ENCODE measurements at places on chromosomes 3 and 15.

DNA sequence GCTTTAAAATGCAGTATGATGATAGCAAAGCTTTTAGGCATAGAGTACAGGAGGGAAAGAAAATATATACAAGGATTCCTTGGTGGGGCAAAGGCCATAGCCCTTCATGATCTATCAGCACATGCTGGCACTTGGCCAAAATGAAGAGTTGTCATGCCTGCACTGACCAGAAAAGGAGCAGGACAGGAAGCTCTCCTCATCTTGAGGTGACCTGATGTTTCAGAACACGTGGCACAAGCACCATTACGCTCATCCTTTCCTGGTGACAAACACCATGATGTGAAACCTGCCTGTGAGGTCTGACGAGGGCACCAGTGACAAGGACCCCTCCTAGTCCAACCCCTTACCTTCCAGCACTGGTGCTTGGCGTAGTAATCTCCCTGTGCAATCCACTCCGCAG, 77.9 kb upstream of the DCLK3 start:
- no peak for DNase-seq

- DNase-seq: no peak
Measured at GRCh38 chr3:10483686-10484345, 21.6 kb downstream of the ATP2B2 start.

DNA sequence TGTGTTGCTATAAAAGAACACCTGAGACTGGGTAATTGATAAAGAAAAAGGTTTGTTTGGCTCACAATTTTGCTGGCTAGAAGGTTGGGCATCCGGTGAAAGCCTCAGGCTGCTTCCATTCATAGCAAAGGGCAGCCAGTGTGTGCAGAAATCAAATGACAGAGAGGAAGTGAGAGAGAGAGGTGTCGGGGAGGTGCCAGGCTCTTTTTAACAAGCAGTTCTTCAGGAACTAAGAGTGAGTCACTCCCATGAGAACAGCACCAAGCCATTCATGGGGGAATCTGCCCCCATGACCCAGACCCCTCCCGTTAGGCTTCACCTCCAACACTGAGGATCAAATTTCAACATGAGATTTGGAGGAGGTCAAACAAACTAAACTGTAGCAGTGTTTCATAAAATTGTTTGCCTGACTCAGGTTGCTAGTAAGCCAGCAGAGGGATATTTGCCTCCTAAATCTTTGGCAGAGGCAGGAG, 4.5 kb upstream of the PARP15 start:
- DNase-seq: no peak

DNA sequence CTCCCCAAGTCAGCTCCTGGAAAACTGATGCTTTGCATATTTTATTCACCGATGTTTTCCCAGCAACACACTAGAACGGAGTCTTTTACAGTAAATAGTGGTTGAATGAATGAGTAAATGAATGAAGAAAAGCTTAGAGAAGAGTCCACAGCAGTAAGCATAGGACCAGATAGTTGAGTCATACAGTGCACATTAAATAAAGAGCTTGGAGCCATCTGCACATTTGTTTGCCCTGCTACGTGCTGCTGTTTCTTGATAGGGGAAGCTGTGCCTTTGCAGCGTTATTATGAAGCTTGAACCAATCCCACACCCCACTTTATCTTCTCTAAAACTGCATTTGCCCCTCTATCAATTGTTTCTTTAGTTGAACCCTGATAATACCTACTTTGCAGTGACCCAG, 1.2 kb downstream of the FAM98B start:
- no peak for DNase-seq

GRCh38 chr15:74156678-74157411, 16.7 kb upstream of the ISLR start:
- no peak for DNase-seq

GRCh38 chr15:22258398-22259150, 178.2 kb downstream of the OR4M2 start:
- DNase-seq: no peak

- peak; percentile 77 for DNase-seq
Measured at GRCh38 chr3:129323651-129324294, 45.1 kb downstream of the HMCES start.

DNA sequence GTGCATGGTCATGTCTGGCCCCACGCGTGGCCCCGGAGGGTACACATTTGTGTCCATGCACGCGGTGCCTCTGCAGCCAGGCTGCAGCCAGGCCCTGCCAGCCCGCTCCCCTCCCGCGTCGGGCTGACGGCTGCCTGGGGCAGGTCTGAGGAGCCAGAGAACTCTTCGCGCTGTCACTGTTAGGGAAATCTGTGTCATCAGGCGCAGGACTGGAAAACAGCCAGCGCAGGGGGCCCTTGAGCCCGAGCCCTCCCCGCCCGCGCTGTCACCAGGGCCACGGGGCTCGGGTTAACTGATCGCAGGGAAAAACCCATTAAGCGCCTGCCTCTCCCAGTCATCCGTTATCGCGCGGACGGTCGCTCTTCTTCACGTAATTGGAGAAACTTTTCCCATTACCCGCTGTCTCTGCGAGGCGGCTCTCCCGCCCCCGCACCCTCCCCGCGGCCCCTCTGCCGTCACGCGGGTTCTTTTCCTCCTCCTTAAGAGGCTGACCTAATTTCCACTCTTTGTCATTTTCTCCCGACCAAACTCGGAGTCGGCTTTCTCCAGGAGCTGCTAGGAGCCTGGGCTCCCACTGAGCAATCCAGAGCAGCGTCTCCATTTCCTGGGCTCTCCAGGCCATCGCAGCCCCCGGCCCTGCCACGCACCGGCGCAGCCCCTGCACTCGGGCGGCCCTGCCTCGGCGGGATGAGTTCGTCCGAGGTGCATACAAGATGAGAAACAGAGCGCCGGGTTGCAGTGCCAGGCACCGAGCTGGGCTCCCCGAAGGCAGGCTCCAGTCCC, 57.5 kb upstream of the PRR23E start:
- DNase-seq: no peak

GRCh38 chr3:124886168-124887056, 753 bp downstream of the ITGB5 start:
- DNase-seq: peak; percentile 51

DNA sequence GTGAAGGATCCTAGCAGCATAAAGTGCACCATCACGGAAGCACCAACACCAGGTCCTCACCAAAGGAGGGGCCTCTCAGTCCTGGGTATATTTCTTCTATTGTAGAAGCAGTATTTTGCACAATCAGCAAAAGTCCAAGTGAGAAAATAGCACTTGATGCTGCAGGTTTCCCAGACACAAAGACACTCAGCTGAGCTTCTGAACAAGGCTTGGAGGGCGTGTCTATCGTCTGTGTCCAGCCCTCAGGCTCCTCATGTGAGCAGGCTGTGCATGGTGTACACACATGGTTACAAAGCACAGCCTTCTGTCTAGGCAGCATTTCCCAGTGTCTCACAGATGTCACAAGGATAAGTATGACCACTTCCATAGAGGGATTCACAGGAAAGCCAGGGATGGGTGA, 98.3 kb upstream of the SPATA12 start:
- no peak for DNase-seq

DNA sequence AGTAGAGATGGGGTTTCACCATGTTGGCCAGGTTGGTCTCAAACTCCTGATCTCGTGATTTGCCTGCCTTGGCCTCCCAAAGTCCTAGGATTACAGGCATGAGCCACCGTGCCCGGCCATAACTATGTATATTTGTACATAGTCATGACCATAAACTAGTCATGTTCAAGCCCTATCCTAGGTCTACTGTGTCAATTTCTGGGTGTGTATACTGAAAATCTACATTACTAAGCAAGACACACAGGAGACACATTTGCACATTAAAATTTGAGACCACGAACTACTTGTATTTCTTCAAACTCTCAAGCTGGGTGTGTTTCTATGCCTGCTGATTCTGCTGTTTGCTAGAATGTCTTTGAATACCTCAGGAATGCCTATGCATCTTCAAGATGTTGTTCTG, 451.3 kb upstream of the MCTP2 start:
- DNase-seq: no peak

GRCh38 chr3:190024912-190025311, 95.8 kb downstream of the P3H2 start:
- DNase-seq: no peak

- DNase-seq: no peak
Measured at GRCh38 chr3:131221731-131222130, 159.8 kb upstream of the NUDT16 start.

GRCh38 chr3:86830566-86830965, 160.4 kb downstream of the VGLL3 start:
- no peak for DNase-seq

GRCh38 chr3:131526801-131527347, 24.1 kb upstream of the MRPL3 start:
- no peak for DNase-seq

GRCh38 chr3:33597257-33597689, 120.8 kb downstream of the CLASP2 start:
- DNase-seq: no peak

- no peak for DNase-seq
Measured at GRCh38 chr15:90463381-90463780, 66.3 kb upstream of the CRTC3 start.

DNA sequence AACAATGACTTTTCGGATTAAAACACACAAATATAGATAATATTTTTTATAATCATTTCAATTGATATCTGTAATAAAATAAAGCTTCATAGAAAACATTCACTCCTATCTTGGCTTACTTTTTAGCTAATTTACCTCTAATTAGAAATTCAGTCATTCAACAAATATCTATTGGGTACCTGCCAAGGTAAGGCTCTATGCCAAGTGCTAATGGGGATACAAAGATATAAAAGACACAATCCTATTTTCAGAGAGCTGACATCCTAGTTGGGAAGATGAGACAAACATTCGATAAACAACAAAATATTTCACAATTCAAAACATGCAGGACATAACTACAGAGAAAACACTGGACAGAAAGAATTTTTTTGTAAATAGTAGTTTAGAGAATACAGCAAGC, 63.3 kb downstream of the ULK4 start:
- no peak for DNase-seq

- peak; percentile 5 for DNase-seq
Measured at GRCh38 chr3:108489776-108490175, 20.6 kb downstream of the MYH15 start.

DNA sequence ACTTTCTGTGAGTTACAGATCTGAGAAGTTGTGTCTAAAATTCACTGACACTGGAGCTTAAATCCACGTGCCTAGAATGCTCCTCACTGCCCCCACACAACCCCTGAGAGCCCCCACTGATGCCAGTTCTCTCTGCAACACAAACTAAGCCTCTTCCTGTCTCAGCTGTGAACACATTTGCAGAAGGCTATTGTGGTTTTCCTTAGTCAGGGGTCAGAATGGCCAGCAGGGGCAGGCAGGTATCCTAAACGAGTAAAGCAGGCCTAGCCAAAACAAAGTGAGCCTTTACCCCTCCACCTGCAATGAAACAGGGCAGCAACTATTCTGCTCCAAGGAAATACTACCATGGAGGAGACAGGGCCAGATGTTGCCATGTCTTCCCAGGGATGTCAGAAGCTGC, 78.6 kb downstream of the FHIT start:
- no peak for DNase-seq

- DNase-seq: no peak
Measured at GRCh38 chr3:67601919-67602608, 52.3 kb downstream of the SUCLG2 start.

DNA sequence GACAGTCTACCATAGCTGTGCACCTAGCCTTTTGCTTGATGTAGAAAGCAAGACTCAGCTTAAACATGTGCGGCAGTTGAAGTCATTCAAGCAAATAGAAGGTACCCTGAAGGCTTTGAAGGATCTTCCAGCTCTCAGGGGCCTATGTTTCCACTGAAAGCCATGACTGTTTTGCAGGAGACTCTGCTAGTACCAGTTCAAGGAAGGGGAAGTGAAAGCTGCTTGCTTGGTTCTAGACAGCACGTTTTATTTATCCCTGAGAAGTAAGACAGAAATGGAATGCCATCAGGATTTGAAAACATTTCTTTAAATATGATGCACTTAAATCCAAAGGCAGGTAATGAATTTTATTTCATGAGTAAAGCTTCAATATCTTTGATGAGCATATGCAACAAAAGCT, 311.4 kb downstream of the PDCD6IP start:
- DNase-seq: no peak

- DNase-seq: no peak
Measured at GRCh38 chr15:92586383-92586942, 69.1 kb downstream of the FAM174B start.

DNA sequence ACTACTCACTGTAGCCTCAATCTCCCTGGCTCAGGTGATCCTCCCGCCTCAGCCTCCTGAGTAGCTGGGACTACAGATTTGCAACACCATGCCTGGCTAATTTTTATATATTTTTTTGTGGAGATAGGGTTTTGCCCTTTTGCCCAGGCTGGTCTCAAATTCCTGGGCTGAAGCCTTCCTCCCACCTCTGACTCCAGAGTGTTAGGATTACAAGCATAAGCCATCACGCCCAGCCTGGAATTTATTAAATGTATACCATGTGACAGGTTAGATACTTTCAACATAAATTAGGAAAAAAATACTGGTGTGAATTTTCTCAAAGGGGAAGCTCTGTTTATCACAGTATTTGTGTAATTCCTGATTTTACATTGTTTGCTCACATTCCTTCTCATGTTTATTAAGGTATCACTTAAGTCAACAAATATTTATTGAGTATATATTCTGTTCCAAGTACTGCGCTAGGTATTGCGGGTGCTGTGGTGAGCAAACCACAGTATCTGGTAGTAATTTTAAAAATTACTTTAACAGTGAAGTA, 24.8 kb downstream of the PPP4R2 start:
- DNase-seq: no peak

DNA sequence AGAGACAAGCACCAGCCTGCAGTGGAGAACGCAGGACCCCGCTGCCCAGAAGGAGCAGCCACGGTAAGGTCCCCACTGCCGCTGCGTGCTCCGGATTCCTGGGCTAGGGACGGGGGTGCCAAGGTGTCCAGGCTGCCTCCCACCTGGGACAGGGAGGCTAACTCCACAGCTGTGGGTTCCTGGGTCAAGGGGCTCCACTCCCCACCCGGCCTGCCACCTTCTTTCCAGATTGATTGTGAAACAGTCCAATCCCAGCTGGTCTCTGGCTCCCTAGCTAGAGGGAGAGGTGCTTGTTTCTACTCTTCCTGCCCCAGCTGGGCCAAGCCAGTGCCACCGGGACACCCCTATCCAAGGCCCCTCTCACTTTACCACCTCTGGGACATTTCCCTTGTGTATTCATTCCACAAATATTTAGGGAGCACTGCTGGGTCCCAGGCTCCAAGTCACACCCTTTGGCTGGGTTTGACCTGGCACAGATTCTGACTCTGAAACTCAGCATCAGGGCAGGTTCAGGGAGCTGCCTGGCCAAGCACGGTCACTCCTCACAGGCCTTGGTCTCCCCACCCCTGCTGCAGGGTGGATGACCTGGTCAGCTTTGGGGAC, 1.9 kb downstream of the PAK6 start:
- no peak for DNase-seq

GRCh38 chr3:58588030-58588614, 10.9 kb upstream of the FAM107A start:
- DNase-seq: no peak
